Stimulated activated CD8-positive, alpha-beta memory T cell treated with anti-CD3 and anti-CD28 coated beads, Interleukin-4, amount 100 ng/mL, for 1 hour (primary cell): ENCODE measurements at places on chromosomes 1 and 21.

GRCh38 chr21:15978215-15978738 lies 248.5 kb downstream of the USP25 start:
- DNase-seq, result no peak

GRCh38 chr1:5611851-5612250 lies 380.4 kb downstream of the NPHP4 start:
- DNase-seq, result no peak

GRCh38 chr1:115837341-115837739 lies 3.6 kb downstream of the NHLH2 start:
- DNase-seq, result no peak

GRCh38 chr1:171434717-171435346 lies 50.5 kb upstream of the PRRC2C start:
- DNase-seq, result no peak

DNA sequence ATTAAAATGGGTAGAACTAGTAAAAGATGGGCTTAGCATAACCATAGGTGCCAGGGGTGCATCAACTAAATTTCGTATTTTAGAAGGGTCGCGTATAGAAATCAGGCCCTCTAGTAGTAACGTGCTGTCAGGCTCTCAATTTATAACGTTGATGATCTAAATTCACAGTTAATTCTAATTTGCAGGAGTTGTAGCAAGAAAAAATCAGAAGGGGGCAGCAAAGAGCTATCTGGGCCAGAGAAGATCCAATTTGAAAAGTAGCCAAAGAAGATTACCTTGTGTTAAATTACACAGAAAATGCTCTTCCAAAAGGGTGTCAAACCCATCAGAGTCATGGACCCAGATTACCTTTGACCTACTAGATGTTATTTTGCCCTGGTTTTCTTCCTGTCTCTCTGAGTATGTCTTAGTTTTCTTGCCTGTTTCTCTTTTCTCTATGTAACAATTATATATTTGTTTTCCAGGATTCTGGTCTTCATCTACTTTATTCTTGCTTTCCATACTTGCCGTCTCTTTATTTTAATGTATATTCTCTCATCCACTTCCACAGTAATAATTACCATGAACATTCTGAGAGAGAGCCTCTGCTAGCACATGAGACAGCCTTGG lies 1030.9 kb downstream of the AMY1C start:
- DNase-seq, result no peak
